Fibroblast of skin of back (primary cell): ENCODE measurements at places on chromosomes 7 and 10.

DNA sequence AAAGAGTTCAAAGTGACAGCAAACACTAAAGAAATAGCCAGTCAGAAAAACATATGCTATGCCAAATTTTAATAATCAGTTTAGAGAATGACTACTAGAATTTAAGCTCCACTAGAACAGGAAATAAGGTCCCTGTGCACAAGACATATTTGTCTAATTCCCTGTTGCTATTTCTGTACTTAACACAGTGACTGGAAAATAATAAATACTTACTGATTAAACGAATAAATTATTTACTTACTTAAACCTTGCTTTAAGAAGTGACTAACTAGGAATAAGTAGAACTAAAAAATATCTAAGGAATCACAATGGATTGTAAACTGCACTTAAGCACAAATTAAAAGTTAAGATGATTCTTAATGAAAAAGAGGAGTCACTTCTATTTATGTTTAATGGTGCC, 22.3 kb downstream of the NPS start:
- DNase-seq = no peak

DNA sequence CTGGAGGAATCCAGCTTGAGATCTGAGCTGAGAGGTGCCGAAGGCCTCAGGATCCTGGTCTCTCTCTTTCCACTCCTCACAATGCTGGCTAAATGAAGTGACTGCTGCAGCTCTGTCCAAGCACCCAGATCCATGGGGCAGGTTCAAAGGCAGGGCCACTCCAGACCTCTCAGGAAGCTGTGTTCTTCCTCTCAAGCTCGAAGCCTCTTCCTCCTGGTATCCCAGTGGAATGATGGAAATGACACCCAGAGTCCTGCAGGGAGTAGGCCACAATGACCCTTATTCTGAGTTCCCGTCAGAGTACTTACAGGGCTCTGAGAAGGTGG, 574.1 kb downstream of the GRID1 start:
- no peak for DNase-seq

DNA sequence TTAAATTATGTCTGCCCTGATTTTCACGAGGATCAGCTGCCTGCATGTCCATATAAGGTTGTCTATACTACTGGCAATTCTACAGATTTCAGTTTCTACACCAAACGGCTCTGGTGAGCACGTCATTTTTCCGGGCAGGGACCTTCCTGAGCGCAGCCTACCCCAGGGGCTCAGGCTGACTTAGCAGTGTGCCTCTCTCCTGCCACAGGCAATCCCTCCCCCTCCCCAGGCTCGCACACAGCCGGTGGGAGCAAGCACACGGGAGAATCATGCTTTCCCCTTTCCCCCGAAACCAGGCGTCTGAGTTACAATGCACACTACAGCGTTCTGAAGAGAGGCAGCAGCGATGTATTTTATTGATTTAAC, 1.7 kb downstream of the KLF6 start:
- DNase-seq = peak; percentile 84

- DNase-seq = peak; percentile 59
Observed at GRCh38 chr7:36670585-36671431, 53.5 kb downstream of the AOAH start.

DNA sequence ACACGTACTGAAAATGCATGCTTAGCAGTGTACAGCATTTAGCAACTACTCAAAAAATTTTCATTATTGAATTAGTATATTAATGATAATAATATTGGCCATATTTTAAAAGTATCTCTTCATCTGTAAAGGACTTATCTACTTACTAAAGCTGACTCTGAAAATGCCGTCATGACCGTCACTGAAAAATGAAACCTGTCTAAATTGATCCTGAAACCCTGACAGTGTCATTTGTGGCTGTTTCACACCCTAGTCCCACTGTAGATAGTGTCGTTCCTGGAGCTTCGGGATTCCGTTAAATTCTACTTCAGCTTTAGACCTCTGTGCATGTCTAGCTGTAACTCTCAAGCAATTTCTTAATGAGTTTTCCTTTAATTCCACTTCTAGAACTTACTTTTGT, 35.8 kb upstream of the EZH2 start:
- no peak for DNase-seq

- DNase-seq = peak; percentile 55
Observed at GRCh38 chr7:133434246-133434865, 181.5 kb downstream of the EXOC4 start.

DNA sequence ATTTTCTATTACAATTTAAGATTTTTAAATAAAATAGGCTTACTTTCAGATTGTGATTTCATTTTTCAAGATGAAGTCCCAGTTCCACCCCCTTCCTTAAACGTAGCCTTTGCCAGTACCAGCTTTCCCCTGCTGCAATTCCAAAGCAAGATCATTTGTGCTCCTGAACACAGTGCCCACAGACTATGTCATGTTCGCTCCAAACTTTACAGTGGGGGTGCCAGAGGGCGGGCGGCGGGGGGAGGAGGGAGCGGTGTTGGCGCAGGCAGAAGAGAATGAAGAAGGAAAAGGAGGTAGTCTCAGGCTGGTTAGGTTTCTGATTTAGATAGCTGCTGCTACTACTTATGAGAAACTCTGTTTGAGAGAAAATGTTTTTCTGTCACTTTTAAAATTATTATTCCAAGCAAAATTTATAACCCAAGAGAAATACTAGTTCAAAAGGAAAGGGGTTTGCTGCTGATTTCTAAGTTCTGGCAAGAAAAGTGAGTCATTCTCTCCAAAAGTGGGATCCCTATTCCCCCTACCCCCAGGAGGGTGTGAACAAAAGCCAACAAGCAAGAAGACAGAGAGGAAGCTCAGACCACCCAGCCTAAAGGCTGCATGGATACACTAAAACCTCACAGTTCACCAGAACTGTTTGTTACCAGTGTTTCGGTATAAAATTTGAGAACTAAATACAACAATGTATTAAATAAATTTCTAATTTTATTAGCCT, 109.6 kb downstream of the SRPK2 start:
- DNase-seq = peak; percentile 12

DNA sequence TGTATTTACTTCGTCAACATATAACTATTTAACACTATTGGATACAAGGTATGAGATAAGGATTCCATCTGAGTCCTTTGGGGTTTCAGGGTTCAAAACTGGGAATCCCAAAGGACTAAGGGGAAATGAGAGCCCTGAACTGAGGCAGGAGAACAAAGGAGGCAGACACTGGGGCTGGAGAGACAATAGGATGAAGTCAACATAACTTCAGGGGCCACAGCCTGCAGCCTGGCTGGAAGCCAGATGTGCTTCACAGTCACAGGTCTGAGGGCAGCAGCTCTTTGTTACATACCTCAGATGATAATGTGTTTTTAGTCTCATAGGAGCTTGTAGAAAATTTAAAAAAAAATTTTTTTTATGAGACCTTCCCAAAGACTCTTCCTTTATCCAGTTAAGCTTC, 73.3 kb downstream of the NRF1 start:
- DNase-seq = no peak

GRCh38 chr7:17038160-17038782, 156.5 kb upstream of the AGR3 start:
- no peak for DNase-seq
